ENCODE measurements at places on chromosomes 11 and 22. TPM values are rescaled to one million over a fixed set of nuclear protein-coding genes. Genes with fewer than 3 reads are reported as not detected.
A peak's percentile ranks its signal among the peaks of the same experiment; 100 is the strongest.

- no peak for DNase-seq
Observed at GRCh38 chr11:34613015-34613414, 7.9 kb upstream of the EHF start.

DNA sequence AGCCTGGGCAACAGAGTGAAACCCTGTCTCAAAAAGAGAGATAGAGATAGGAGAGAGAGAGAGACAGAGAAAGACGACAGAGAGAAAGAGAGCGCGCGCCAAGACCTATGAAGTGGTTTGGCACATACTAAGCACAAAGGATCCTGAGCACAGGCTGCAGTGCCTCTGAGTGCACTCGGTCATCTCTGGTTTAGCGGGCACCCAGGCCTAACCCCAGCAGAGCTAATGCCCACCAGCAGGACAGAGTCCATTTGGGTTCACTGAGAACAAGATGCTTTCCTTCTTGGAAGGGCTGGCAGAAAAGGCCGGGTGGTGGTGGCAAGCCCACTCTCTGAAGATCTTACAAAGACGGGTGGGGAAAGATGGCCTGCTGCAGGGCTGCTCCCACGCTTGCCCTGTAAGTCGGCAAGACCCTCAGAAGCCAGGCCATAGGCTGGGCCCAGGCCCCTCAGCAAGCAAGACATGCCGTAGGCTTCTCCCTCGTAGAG lies 3.3 kb downstream of the SCARF2 start:
- DNase-seq: no peak

GRCh38 chr11:73859671-73860070 lies 17.0 kb downstream of the COA4 start:
- DNase-seq: no peak

DNA sequence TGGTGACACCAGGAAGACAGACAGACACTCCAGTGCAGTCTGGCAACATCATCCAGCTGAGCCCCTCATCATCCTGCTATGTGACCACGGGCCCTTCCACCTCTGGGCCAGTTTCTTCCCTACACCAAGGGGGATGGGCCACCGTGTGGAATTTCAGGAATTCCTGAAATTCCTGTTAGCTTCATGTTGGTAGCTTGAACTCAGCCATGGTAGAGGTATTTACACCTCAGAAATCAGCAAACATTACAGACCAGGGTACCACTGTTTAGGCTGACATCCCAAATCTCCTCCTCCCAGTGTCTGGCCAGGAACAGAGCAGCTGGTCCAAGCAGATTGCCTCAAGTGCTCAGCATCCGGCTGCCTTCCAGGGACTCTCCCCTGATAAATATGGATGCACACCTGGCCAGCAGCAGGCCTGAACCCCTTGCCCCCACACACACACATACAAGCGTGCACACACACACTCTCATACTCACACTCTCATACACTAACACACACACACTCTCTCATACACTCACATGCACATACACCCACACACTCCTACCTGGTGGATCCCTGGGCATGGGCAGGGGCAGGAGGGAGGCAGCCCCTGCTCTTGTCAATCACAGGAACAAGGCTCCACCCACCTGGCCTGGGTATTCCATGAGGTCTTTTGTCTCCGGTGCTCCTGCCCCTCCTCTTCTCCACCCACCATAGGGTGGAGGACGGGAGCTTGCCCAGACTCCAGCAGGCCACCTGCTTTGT lies 85.2 kb downstream of the BUD13 start:
- no peak for DNase-seq

GRCh38 chr22:43257549-43257948 lies 70.6 kb upstream of the TTLL12 start:
- no peak for DNase-seq

- no peak for DNase-seq
Observed at GRCh38 chr11:46445920-46446771, 54.6 kb upstream of the CHRM4 start.

DNA sequence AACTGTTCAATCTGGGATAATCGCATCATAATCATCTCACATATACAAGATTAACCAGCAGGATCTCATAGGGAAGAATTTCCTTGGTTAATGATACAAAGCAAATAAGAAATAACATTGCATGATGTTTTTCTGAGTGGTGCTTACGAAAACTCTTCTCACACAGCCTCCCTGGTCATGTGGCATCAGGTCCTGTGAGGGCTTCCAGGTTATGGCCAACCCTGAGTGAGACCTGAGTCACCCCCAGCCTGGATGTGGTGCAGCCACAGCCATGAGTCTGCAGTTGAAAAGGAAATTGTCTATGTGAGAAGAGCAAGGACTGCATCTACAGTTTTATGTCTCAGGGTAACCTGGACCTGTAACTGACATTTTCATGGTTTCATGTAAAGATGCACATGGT lies 90.5 kb upstream of the XKR3 start:
- DNase-seq: no peak

GRCh38 chr11:58671983-58672633 lies 49.6 kb downstream of the CNTF start:
- no peak for DNase-seq

DNA sequence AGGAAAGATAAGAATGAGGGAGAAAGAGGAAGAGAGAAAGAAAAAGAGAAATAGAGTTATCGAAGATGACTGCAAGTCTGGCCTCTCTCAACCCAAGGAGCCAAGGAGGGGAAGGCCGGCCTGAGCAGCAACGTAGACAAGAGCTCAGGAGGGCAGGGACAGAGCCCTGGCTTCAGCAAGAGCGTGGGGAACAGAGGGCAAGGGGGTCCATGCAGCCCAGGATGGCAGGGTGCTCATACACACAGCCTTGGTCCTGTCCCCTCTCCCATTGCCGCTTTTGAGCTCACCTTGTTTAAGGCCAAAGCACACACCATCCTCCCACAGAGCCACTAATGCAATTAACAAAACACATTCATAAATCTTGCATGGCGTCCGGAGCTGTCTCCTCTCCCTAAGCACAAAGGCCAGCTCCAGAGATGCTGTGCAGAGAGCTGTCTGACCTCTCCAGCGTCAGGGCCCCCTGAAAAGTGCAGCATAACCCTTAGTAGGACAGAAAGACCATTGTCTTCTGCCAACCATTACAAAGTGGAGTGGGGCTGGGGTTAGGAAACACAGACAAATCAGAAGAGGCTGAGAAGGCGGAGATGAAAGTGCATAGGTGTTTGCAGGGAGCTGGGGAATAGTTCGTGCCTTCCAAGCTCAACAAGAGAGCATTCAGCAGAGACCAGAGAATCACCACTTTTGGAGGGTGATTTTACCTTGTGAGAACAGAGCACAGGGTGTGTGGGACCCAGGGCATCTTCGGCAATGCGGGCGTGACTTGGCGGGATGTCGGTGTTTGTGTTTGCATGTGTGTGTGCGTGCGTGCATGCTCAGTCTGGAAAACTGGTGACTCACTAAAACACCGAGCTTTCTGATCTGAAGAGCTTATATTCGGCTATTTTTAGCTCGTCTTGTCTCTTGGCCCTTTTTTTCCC lies 28.2 kb upstream of the JAM3 start:
- peak; percentile 35 for DNase-seq

- DNase-seq: no peak
Observed at GRCh38 chr22:41305646-41306045, 4.3 kb downstream of the ZC3H7B start.

- DNase-seq: no peak
Observed at GRCh38 chr11:9065607-9066432, 25.6 kb downstream of the SCUBE2 start.

GRCh38 chr22:20238901-20239675 lies 29.0 kb downstream of the RTN4R start:
- no peak for DNase-seq

GRCh38 chr11:92277871-92278270 lies 53.3 kb downstream of the FAT3 start:
- DNase-seq: no peak

DNA sequence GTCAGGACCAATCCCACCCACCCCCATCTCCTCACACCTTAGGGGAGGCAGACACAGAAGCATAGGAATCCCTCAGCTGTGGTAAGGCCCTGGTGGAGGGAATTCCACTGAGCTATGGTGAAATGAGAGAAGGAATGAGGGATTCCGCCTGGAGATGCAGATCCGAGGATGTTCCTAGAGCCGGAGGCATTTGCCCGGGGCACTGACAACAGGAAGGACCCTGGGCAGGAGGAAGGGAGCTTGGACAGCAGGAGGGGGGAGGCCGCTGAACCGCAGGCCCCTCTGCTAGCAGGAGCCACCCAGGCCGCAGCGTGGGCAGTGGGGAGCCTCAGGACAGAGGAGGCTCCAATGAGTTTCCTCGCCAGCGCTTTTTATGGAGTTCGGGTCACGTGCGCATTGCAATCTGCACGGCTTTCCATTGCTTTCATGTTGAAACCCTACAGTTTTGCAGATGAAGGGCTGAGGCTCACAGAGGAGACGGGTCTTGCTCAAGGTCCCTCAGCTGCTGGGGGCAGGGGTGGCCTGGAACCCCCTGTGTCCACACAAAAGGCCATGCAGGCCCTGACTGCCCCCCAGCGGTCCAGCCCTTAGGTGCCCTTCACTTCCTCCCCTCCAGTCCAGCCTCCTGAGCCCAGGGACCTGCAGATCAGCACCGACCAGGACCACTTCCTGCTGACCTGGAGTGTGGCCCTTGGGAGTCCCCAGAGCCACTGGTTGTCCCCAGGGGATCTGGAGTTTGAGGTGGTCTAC lies 15.5 kb downstream of the CSF2RB start:
- no peak for DNase-seq

- DNase-seq: no peak
Observed at GRCh38 chr11:65389294-65389980, 3.0 kb downstream of the FRMD8 start.

GRCh38 chr11:117068303-117068860 lies 29.8 kb downstream of the SIK3 start:
- DNase-seq: no peak

GRCh38 chr22:26550498-26551033 lies 38.3 kb upstream of the TFIP11 start:
- no peak for DNase-seq

GRCh38 chr11:82937554-82937953 lies 36.0 kb downstream of the DDIAS start:
- no peak for DNase-seq

GRCh38 chr11:78022397-78023396 lies at the start of gene KCTD14:
TSS of gene KCTD14 (minus strand) at chr11:78023276. CDS start at chr11:78023249, 27 bp downstream.
- DNase-seq: no peak

DNA sequence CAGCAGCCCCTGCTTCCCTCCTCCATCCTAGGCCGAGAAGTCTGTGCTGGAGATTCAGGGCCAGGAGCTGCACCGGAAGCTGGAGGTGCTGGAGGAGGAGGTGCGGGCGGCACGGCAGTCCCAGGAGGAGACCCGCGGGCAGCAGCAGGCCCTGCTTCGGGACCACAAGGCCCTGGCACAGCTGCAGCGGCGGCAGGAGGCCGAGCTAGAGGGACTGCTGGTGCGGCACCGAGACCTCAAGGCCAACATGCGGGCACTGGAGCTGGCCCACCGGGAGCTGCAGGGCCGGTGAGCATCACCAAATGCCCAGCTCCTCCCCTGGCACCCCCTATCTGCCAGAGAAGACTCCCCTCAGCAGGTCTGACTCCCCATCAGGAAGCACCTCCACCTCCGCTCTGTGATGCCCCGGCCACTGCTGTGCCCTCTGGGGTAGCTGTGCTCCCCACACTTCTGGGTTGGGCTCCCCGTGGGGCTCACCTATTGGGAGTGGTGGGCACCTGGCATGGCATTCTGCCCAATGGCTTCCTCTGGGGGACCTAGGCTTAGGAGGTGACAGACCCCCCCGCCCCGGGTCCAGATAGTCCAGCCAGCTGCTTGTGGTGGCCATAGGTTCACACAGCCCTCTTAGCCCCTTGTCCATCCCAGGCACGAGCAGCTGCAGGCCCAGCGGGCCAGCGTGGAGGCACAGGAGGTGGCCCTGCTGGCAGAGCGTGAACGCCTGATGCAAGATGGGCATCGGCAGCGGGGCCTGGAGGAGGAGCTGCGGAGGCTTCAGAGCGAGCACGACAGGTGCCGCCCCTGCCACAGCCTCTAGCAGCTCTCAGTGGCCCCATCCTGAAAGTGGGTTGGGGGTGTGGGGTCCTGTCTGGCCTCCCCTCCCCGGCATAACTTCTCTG lies 6.6 kb upstream of the RPS6KA4 start:
- no peak for DNase-seq

GRCh38 chr11:92845805-92846204 lies 123.6 kb upstream of the MTNR1B start:
- no peak for DNase-seq

DNA sequence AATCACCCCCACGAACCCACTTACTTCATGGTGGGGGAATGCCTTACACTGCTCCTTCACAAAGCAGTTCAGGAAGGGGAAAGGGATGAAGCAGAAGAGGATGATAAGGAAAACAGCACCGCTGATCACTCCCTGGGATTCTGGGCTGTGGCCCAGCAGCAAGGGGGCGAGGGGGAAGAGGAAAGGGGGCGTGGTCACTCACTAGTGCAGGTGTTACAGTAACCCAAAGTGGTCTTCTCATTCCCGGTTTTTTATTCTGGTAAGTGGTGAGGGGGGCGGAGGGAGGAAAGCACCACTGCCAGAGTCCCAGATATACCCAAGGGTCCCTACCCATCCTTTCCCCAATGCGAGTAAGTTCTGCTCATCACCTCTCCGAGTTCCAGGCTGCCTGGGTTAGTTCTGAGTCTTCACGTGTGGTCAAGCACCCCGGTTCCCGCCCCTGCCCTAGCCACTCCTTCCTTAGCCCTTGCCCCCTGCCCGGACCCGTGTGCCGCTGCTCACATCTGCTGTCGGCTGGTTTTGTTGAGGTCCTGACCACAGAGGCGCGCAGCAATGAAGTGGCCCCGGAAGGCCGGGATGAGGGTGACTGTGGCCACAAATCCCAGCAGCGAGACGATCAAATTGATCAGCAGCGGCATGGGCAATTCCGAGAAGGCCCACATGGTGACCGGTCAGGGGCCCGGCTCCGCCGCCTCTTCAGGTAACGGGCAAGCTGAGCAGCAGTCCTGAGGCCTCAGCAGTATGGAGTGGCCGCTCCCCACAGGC lies 477 bp downstream of the DPAGT1 start:
- DNase-seq: no peak

TUBA8 gene
- polyA plus RNA-seq: 0.41 TPM

CARNS1 gene
- not detected for polyA plus RNA-seq

C11orf87 gene
- 0.22 TPM for polyA plus RNA-seq

OR52B6 gene
- polyA plus RNA-seq: not detected

SLC37A4 gene
- polyA plus RNA-seq: 20.2 TPM

SCGB1C1 gene
- polyA plus RNA-seq: not detected

MS4A3 gene
- polyA plus RNA-seq: not detected

INS gene
- polyA plus RNA-seq: not detected

MMP7 gene
- polyA plus RNA-seq: 2.2 TPM

HYLS1 gene
- 2.9 TPM for polyA plus RNA-seq

C22orf31 gene
- not detected for polyA plus RNA-seq

JAML gene
- not detected for polyA plus RNA-seq

VWCE gene
- polyA plus RNA-seq: 0.14 TPM
